ENCODE measurements at places on chromosomes 13 and 19. TPM values are rescaled to one million over a fixed set of nuclear protein-coding genes. Genes with fewer than 3 reads are reported as not detected.

FGF22 gene
- 0.84 TPM for total RNA-seq

PPM1N gene
- not detected for total RNA-seq

FSD1 gene
- 53.5 TPM for total RNA-seq

UCHL3 gene
- 36.1 TPM for total RNA-seq

Measured in neural crest cell (in vitro differentiated cells).